ENCODE measurements at places on chromosomes 7 and 10.

- no peak for DNase-seq
These were observed 32.1 kb downstream of the STK32C start for GRCh38 chr10:132275426-132276178.

DNA sequence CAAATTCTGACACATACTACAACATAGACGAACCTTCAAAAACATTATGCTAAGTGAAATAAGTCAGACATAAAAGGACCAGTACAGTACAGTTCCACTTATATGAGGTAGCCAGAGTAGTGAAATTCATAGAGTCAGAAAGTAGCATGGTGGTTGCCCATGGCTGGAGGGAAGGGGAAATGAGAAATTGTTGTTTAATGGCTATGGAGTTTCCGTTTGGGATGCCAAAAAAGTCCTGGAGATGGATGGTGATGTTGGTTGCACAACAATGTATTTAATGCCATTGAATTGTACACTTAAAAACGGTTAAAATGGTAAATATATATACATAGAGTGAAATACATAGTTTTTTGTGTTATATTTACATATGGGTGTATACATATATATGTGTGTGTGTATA is 2.1 kb upstream of the SLC37A3 start:
- no peak for DNase-seq

GRCh38 chr7:108293149-108293612 is 163.0 kb upstream of the LAMB4 start:
- no peak for DNase-seq

DNA sequence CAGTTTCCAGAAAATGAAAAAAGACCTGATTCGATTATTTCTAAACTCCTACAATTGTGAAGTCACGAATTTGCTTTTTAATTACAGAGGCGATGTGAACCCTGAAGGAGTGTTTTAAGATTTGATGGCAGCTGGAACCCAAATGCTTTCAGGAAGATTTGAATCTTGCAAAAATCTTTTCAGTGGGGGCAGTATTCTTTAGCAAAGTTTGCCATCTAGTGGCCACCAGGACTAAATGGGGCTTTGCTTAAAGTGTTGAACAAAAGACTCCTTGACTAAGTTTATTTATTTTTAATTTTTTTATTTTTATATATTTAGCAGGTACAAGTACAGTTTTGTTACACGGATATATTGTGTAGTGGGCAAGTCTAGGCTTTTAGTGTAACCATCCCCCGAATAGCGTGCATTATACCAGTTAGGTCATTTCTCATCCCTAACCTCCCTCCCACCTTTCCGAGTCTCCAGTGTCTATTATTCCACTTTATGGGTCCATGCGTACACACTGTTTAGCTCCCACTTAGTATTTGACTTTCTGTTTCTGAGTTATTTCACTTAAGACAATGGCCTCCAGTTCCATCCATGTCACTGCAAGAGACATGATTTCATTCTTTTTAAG is 98.8 kb downstream of the CACNB2 start:
- no peak for DNase-seq

- DNase-seq, result no peak
These were observed 104.7 kb upstream of the PCBD1 start for GRCh38 chr10:70993051-70993450.

- DNase-seq, result no peak
These were observed 44.5 kb downstream of the CDK1 start for GRCh38 chr10:60822809-60823208.

DNA sequence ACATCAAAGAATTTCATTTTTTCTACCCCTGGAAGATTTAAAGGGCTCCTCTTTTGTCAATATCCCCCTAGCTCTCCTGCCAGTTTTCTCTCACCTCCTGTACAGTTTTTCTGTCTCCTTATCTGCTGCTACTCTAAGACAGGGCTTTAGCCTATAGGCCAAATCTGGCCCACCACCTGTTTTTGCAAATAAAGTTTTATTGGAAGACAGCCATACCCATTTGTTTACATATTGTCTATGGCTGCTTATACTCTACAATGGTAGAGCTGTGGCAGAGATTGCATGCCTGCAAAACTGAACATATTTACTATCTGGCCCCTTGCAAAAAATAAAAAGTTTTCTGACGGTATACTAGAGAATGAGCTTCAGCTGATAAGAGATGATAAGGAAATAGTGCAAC is 37.4 kb upstream of the GARS1 start:
- DNase-seq, result no peak

DNA sequence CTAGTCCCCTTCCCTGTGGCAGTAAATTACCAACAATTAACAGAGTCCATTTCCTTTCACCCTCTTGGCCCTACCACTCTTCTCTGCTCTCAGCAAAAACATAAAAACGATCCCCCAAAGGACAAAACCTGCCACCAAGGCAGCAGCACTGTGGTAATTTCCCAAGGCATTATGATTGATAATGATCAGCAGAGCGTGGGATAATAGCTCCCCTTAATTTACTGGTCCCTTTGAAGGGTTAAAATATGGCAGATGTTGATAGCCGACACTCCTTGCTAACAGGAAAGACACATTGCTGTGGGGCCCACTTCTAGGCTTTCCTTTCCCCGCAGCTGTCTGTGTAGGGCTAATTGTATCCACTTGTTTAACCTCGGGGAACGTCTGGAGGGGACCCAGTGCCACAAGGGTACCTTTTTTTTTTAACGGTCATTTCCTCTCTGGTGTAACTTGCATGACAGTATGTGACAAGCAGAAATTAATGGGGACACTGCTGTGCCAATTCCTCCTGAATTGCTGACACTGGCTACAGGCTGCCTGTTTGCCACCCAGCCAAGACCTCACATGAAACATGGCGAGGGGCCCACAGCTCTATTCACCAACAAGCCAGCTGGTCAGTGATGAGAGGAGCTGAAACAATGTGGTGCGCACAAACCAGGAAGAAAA is 81.3 kb downstream of the CDK6 start:
- no peak for DNase-seq

- DNase-seq, result no peak
These were observed 566.0 kb downstream of the CALN1 start for GRCh38 chr7:71846160-71846559.

DNA sequence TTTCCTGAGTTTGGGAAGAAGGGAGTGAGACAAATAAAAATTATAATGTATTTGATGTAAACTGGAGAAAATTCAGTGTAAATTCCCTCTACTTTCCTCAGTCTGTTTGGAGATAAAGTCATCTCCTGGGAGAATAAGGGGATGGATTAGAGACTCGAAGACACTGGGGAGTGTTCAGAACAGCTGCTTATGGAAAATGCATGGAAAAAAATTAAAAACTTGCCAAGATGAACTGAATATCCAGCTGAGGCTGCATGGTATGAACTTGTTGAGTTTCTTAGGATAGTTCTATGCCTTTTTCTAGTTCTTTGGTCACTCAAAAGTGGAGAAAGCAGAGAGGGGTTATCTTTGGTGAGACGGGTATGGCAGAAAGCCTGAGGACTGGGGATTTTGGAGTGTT is 210.5 kb downstream of the BICC1 start:
- no peak for DNase-seq
